ENCODE measurements at places on chromosomes 13 and 19. TPM values are rescaled to one million over a fixed set of nuclear protein-coding genes. Genes with fewer than 3 reads are reported as not detected.

DNA sequence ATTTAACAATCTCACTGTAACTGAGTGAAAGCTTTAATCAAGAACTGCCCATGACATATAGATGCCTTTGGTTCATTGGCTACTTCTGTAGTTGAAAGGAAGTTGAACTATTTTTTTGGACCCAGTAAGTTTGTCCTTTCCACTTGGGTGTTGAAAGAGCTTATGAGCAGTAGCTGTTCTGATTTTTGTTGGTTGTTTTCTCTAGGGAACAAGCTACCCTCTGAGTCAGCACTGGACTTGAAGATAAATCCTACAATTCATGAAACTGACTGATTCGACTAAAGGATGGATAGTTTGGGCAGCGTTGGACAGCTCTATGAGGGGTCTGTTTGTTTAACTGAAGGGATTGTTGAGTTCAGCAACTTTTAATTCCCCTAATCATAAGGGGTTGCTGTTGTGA, 101.0 kb downstream of the PAN3 start:
- no peak for DNase-seq

GRCh38 chr19:33430674-33431277, 57.3 kb downstream of the CEBPG start:
- no peak for DNase-seq

DNA sequence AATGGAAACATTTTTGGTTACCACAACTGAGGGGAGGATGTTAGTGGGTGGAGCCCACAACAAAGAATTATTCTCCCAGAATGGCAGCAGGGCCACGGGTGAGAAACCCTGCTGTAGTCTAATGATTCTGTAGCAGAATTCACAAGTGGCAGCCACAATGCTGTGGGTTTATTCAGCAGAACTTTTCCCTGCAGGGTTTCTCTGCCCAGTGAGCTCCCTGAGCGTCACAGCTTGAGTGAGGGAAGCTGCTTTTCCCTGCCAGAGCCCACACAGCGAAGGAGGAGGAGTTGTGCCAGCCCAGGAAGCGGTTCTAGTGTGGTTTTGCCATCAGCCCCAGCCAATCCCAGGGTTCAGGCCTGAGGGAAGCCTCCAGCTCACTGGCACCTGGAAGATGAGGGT, 4.4 kb downstream of the ATP12A start:
- DNase-seq, result peak; percentile 64

GRCh38 chr13:20526664-20527063, 1.0 kb upstream of the CRYL1 start:
- DNase-seq, result no peak

DNA sequence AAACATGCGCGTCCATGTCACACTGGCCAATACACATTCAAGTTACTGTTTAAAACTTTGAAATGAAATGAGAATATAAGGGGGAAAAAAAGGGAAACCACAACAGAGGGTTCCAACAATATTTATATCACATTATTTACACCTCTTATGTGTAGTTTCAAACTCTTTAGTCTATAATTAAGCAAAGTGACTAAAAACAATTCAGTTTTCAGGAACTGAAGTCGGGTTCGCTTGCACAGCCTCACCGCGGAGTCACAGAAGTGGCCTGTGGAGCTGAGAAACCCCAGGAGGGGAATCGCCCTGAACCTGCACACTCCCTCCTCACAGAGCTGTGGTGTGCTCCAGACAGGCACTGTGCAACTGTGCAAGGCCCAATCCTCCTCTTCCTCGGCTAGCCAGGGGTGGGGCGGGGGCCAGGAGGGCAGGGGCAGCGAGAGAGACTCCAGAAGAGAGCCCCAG, 75.9 kb downstream of the STK24 start:
- no peak for DNase-seq

Gene BST2
- 185 TPM for total RNA-seq

Gene MAB21L1
- 0.61 TPM for total RNA-seq

DNA sequence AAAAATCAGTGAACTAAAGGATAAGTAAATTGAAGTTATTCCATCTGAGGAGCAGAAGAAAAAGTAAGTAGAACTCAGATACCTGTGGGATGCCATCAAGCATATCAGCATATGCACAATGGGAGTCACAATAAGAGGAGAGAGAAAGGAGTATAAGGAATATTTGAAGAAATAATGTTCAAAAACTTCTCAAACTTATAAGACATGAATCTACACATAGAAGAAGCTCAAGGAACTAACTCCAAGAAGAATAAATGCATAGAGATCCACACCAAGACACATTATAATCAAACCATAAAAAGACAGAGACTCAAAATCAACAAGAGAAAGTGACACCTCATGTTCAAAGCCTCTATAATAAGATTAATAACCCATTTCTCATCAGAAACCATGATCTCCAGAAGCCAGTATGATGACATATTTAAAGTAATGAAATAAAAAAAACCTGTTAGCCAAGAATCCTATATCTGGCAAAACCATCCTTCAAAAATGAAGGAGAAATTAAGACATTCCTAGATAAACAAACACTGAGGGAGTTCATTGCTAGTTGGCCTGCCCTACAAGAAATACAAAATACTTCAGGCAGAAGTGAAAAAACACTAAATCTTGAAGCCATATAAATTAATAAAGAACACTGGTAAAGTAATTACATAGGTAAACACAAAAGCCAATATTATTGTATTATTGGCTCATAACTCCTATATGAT, 3.8 kb upstream of the ZNF233 start:
- no peak for DNase-seq

GRCh38 chr19:19745496-19746285, 12.8 kb upstream of the ZNF14 start:
- DNase-seq, result no peak

DNA sequence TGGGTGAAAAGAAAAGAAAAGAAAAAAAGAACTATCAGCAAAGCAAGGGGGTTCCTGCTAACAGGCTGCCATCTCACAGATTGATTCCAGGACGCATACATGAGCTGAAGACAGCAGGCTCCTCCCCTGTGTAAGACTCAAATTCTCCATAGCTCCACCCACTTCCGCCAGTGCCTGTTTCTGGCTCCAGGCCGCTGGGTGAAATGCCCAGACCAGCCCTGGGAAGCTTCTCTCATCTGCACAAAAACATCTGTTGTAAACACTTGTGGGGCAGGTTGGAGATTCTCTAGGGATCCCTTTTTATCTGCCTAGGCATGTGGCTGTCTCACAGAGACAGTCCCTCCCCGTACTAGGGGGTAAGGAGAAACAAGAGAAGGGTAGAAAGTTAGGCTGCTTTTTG, 1054.4 kb upstream of the SPRY2 start:
- DNase-seq, result no peak

GRCh38 chr19:46904114-46905060, 43.6 kb downstream of the ARHGAP35 start:
- no peak for DNase-seq

GRCh38 chr13:41905600-41906254, 55.2 kb downstream of the VWA8 start:
- DNase-seq, result no peak

- no peak for DNase-seq
These were observed 722.1 kb downstream of the DACH1 start for GRCh38 chr13:71144883-71145282.

Gene ZNF765
- 7.5 TPM for total RNA-seq

DNA sequence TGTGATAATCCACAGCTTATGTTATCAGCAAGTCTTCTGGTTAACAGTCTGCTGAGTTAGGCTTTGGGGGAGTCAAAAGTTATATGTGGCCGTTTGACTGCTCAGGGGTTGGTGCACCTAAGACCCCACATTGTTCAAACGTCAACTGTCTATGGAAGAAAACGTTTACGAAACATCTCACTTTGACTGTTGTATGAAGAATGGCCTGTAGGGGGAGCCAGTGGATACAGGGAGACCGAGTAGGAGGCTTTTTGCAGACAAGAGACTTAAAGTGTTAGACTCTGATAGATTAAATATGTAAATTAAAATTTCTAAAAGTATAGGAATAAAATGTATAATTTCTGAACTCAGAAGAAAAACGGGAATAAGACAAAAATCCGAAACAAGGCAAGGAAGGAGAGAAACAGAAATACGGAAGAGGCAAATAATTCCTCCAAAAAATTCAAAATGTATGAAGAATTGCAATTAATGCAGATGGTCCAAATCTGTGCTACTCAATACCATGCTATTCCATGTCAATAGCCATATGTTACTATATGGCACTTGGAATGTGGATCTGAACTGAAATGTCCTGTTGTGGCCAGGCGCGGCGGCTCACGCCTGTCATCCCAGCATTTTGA, 37.8 kb downstream of the TNFSF14 start:
- peak; percentile 28 for DNase-seq

- no peak for DNase-seq
These were observed 86.7 kb downstream of the FNDC3A start for GRCh38 chr13:49062297-49062896.

Gene ZNF799
- 3.3 TPM for total RNA-seq

DNA sequence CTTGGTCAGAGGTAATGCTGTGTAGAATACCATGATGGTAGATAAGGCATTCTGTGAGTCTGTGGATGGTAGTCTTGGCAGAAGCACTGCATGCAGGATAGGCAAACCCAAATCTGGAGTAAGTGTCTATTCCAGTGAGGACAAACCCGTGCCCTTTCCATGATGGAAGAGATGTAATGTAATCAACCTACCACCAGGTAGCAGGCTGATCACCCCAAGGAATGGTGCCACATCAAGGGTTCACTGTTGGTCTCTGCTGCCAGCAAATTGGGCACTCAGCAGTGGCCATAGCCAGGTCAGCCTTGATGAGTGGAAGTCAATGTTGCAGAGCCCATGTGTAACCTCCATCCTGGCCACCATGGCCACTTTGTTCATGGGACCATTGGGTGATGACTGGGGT, 155.0 kb downstream of the RAP2A start:
- DNase-seq, result no peak

GRCh38 chr19:32345261-32346207, at the start of gene ZNF507:
Gene ZNF507 (plus strand): TSS chr19:32345610. CDS start chr19:32352831, 7,221 bp downstream.
- peak; percentile 93 for DNase-seq

DNA sequence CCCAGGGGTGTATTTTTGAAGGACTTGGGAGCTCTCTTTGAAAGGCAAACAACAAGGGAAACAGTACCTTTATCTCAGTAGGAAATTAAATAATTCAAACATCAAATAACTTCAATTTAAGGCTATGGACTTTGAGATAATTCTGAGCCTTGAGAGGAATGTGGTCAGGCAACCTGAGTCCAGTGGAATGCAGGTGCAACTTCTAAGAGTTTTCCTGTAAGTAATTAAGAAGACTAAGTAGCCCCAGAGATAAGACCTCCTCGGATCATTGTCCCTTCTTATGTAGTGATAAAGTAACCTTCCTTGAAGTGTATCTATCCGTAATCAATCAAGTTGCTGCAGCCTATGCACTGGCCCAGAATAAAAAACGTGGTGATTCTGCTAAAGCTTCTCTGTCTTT, 29.2 kb downstream of the ZNF701 start:
- DNase-seq, result no peak

Gene FKBP8
- total RNA-seq, result 176 TPM

GRCh38 chr19:14686411-14686810, 3.4 kb upstream of the ZNF333 start:
- DNase-seq, result peak; percentile 16

GRCh38 chr13:42487221-42487620, 86.7 kb upstream of the TNFSF11 start:
- no peak for DNase-seq

- DNase-seq, result no peak
These were observed 118.3 kb downstream of the SHISA2 start for GRCh38 chr13:25933520-25933919.
